ENCODE measurements at places on chromosomes 1 and 21.

- DNase-seq: peak; percentile 50
These were observed 27.4 kb downstream of the RABIF start for GRCh38 chr1:202861420-202862132.

GRCh38 chr1:30110846-30111245 is 612.5 kb downstream of the MATN1 start:
- DNase-seq: no peak

- no peak for DNase-seq
These were observed 187.3 kb downstream of the VAV3 start for GRCh38 chr1:107777664-107778047.

DNA sequence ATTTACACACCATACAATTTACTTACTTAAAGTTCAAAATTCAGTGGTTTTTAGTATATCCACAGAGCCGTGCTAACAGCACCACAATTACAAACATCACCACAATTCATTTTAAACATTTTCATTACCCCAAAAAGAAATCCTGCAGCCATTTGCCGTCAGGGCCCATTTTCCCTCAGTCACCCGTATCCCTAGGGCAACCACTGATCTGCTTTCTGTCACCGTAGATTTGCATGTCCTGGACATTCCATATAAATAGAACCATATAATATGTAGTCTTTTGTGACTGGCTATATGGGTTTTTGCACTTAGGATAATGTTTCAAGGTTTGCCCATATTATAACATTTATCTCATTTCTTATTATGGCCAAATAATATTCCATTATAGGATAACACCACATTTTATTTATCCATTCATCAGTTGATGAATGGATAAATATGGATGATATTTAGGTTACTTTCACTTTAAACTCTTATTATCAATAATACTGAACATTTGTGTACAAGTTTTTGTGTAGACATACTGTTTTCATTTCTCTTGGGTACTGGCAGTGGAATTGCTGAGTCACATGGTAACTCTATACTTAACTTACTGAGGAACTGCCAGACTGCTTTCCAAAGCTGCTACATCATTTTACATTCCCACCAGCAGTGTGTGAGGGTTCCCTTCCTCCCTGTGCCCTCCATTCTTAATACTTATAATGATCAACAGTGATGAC is 68.9 kb downstream of the ST3GAL3 start:
- DNase-seq: no peak

GRCh38 chr1:145751491-145752037 is 32.3 kb downstream of the CD160 start:
- DNase-seq: no peak

DNA sequence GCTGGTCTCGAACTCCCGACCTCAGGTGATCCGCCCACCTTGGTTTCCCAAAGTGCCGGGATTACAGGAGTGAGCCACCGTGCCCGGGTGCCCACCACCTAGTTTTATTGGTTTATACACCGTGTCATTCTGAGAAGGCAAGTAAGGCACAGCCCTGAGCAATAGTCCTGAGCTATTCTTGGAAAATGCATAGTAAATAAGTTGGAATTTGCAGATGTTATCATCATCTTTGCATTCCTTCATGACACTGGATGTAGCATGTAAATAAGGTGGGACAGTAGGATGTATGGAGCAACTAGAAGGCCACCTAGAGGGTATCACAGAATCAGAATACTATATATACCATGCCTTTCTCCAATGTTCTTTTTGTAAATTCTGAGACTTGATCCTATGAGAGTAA is 11.0 kb downstream of the TOR1AIP2 start:
- no peak for DNase-seq

DNA sequence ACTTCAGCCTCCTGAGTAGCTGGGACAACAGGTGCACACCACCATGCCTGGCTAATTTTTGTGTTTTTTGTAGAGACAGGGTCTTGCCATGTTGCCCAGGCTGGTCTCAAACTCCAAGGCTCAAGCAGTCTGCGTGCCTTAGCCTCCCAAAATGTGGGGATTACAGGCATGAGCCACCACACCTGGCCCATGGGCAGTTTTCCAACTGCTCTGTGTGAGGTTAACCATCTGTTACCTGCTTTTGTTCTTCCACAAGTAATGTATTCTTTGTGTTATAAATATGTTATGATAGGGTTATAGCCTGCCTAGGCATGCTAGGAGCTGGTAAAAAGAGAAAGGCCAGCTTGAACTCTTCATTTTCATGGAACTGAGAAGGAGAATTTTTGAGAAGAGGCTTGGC is 30.7 kb downstream of the TUFT1 start:
- DNase-seq: no peak

DNA sequence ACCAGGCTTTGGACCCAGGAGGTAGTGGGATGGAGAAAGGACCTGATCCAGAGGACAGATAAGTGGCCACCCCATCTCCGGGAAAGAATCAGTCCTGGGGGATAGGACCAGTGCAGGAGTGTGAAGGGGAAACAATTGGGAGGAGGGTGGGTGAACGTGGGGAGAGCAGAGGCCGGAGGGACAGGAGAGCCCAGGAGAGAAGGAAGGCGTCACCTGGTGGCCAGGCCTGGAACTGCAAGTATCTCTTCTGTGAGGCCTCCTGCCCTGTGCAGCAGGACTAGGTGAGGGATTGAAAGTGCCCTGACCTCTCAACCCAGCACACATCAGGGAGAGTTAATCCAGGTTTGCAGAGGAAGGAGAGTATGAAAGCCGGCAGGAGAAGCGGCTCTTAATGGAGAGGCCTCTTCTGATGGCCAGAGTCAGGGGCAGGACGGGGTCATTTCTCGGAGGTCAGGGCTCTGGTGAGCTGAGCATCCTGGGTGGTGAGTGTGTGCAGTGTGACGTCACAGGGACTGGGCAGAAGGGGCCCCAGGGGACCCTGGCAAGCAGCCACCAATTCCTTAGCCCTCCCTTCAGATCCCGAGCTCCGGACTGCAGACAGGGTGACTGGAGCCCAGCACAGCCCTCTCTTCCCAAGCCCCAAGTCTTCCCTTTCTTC is 9.2 kb upstream of the LAD1 start:
- DNase-seq: peak; percentile 71

- no peak for DNase-seq
These were observed 1382.9 kb downstream of the MRPL39 start for GRCh38 chr21:24224422-24224821.

GRCh38 chr1:38919130-38919529 is 22.5 kb downstream of the RHBDL2 start:
- DNase-seq: no peak

DNA sequence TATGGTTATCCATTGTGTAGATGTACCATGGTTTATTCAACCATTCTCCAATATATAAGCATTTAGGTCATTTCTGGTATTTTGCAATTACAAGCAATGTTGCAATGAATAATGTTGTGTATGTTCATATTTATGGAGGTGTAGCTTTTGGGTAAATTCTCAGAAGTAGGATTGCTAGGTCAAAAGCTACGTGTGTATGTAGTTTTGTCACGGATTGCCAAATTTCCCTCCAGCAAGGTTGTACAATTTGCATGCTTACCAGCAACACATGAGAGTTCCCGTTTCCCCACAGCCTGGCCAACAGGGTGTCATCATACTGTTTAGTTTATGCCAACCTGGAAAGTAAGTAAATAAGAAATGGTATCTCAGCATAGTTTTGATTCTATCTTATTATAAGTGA is 36.3 kb downstream of the IGSF5 start:
- no peak for DNase-seq

DNA sequence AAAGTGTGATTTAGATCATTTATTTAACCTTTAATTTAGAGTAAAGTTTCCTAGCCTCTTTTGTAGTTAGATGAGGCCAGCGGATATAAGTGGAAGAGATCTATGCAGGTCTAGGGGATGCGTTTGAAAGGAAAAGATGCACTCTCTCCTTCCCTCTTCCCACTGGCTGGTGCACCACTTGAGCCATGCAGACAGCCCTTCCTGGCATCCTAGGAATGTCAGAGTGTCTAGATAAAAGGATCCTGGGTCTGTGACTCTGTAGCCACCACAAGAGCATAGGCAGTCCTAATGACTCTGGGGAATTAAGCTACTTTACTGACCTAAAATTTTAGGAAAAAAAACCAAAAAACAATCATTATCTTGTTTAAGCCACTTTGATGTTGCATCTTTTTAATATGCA is 16.0 kb upstream of the STUM start:
- DNase-seq: no peak

GRCh38 chr1:84603941-84604830 is 29.9 kb upstream of the CTBS start:
- DNase-seq: no peak

- no peak for DNase-seq
These were observed 129.4 kb upstream of the EDN2 start for GRCh38 chr1:41613689-41614574.

GRCh38 chr1:175889848-175890247 is 146.5 kb upstream of the TNR start:
- DNase-seq: no peak

DNA sequence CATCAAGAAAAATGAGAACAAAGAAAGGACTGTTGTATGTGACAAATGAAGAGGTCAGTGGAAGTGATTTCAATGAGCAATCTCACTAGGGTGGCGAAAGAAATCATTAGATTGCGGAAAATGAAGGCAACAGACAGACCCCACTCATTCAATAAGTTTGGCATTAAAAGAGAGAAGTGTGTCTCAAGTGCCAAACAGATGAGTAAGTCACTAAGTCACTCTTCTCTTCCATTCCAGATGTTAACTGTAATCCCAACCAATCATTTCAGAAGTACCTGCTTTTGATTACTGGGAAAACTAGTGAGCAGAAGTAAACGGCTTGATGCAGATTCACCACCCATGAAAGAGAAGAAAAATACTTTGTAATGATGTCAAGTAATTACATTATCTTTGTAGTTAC is 144.3 kb upstream of the PRMT6 start:
- DNase-seq: no peak

- peak; percentile 72 for DNase-seq
These were observed 99.8 kb downstream of the MRPL39 start for GRCh38 chr21:25507522-25507921.

GRCh38 chr1:163799190-163799805 is 477.5 kb downstream of the NUF2 start:
- DNase-seq: no peak

DNA sequence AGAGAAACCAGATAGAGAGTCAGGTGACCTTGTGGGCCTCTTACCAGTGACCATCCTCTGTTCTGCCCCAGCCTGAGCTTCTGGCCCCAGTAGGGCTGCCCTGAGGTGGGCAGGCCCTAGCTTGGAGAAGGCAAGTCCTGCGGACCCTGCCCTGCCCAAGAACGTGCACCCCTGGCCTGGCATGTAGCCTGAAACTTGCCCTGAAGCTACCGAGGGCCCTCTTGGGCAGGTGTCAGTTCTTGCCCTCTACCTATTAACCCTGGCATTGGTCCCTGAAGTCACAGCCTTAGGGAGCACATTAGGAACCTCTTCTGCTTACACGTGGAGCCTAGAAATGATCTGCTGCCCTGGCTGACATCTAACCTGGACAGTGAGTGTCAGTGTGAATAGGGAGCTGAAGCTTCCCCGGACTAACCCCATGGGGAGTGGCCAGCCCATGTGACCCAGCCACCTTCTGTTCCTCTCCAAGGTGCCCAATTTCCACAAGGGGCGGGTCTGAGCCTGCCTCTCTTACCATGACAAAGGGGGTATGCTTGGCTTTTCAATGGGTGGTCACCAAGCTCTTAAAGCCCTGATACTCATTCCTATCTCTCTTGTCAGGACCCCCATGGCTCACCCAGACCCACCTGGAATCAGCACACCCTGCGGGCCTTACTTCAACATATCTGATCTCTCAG is 163.0 kb downstream of the ZSCAN20 start:
- no peak for DNase-seq

DNA sequence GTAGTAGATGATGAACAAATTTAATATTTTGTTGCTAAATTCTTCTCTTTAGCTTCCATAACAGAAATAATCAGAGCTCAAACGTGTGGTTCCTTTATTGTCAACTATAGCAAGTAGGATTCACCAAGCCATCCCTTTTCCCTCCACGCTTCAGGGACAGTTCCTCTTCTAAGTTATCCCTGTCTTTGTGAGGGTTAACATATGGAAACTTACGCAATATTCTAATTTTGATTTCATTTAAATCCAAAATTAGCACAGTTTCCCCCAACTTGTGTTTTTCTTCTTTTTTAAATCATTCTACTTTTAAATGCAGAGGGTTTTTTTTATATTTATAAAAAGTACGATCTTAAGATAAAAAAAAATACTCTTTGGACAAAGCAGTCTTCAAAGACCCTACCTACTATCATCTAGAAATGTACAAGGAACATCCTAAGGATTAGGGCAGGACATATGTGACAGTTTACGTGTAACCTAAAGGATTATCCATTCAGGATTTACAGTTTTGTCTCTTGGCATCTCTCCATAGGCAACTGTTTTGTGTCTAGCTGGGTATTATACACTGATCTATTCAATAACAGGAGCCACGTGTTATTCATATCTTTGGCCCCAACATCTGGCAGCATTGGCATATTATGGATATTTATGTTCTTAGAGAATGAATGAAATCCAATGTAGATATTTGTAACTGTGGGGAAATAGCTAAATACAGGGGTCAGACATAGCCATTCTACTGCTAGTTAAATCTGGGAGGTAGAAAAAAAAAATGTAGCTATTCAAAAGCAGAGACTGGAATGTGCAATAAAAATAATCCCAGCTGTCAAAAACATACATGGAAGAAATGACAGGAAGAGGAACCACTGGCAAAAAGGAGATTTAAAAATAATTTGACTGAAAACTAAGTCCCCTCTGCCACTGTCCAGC is 272.9 kb downstream of the NEGR1 start:
- no peak for DNase-seq

- no peak for DNase-seq
These were observed 565 bp downstream of the WLS start for GRCh38 chr1:68231627-68232288.

DNA sequence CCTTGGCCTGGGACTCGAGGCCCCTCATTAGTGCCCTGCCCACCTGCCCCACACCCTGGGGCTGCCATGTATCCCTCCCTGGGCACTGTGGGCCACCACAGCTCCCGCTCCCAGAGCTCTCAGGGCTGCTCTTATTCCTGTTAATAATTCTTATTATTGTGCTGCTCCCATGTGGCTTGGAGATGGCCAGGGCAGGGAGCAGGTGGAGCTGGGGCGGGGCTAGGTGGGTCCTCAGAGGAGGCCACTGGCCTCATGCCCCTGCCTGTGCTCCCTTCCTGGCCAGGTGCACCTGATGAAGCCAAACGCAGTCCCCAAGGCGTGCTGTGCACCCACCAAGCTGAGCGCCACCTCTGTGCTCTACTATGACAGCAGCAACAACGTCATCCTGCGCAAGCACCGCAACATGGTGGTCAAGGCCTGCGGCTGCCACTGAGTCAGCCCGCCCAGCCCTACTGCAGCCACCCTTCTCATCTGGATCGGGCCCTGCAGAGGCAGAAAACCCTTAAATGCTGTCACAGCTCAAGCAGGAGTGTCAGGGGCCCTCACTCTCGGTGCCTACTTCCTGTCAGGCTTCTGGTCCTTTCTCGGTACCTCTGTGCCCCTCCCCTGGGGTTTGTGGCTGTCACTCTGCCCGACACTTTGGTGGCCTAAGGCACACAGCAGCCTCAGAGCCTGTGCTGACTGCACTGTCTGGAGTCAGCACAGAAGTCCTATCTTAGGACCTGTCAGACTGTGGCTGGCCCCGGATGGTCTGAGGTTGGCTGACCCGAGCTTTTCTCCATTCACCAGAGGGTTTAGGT is 34.1 kb downstream of the BMP8A start:
- DNase-seq: peak; percentile 74

GRCh38 chr1:45908611-45909140 is 105.3 kb downstream of the MAST2 start:
- DNase-seq: no peak

- peak; percentile 80 for DNase-seq
These were observed 8.7 kb upstream of the PIK3C2B start for GRCh38 chr1:204503122-204503912.

Data from activated CD4-positive, alpha-beta T cell treated with anti-CD3 and anti-CD28 coated beads, Interleukin-2, amount 50 U/mL, for 16 hours (primary cell).